MG63 (cell line): ENCODE measurements at places on chromosomes 2 and 18. TPM values are rescaled to one million over a fixed set of nuclear protein-coding genes. Genes with fewer than 3 reads are reported as not detected.

GRCh38 chr2:194815475-194815874, 841.6 kb upstream of the SLC39A10 start:
- DNase-seq: no peak

GRCh38 chr18:45566025-45566740, 49.1 kb upstream of the SLC14A2 start:
- DNase-seq: no peak

SSB gene
- 101 and 193 TPM in 2 replicates for total RNA-seq

RAD51AP2 gene
- not detected in 2 replicates for total RNA-seq

TYMS gene
- total RNA-seq: 55.7 and 57.0 TPM in 2 replicates
